ENCODE measurements at places on chromosomes 5 and 9.

DNA sequence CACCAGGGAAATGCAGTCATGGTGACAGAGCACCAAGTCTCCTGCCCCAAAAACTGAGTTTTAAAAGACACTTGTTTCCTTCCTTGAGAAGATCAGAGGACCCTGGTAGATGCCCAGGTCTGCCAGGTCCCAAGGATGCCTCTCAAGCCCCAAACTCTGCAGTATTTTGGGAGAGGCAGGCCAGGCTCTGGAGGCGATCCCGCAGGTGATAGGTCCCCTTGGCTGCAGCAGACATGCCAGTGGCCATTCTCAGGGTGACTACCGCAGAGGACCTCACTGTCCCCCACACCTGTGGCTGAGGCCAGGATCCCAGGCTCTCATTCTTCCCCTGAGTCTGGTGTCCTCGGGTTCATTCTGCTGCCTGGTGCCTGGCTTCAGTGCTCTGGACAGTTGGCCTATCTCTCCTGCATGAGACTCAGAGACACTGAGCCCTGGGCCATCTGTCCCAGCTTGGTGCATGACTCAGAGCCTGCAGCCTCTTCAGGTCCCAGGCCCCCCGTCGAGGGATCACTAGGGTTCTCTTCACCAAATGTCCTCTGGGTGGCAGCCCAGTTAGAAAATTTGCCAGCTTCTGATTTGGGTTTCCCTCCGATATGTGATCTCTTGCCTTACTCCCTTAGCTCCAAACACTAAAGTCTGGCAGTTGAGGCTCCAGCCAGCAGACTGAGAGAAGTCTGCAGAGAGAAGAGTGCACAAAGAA, 59.7 kb upstream of the GARNL3 start:
- DNase-seq, result no peak

DNA sequence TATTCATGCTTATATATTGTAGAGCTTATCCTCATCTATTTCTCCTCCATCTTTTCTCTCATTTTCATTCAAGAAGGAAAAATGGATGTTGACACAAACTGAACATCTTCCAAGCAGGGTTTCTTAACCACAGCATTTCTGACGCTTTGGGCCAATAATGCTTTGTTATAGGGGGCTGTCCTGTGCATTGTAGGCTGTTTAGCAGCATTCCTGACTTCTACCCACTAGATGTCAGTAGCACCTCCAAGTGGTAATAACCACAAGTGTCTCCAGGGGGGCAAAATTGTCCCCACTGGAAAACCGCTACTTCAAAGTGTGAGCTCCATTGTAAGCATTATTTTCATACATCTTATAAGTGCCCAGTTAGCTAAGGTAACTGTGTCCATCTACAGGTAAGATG, 2.6 kb upstream of the TXNDC8 start:
- no peak for DNase-seq

DNA sequence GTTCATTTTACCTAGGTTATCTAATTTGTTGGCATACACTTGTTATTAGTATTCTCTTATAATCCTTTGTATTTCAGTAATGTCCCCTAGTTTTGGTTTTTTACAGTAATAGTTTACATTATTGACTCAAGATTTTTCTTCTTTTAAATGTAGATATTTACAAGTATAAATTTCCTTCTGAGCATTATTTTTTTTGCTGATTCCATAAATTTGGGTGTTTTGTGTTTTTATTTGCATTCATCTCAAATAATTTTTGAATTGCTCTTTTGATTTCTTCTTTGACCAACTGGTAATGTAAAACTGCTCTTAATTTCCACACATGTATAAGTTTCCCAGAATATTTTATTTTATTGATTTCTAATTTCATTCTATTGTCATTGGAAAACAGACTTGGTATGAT, 68.1 kb downstream of the ESM1 start:
- no peak for DNase-seq

DNA sequence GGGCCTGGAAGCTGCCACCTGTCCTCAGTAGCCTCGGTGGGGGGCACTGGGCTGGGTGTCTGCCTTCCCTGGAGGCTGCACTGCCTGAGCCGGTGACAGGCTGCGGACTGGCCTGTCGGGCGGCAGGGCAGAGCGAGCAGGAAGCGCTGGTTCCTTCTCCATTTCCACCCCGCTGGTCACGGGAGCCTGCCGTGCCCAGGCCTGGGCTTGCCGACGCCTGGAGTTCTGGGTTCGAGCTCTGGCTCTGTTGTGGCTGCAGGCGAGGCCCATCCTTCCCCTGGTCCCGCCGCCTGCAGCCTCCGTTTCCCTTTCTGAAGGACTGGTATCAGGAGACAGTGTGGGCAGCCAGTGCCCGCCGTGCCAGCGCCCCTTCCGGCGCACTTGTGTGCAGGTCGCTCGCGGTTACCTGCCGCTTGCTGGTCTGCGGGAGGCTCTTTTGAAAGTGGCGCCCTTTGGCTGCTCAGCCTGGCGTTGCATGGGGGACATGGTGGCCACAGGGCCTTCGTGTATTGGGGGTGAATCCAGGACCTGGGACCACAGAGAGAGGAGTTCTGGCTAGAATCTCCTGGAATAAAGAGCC, 34.0 kb downstream of the RXRA start:
- no peak for DNase-seq

GRCh38 chr9:137042751-137043727, 2.9 kb downstream of the NPDC1 start:
- DNase-seq, result no peak

DNA sequence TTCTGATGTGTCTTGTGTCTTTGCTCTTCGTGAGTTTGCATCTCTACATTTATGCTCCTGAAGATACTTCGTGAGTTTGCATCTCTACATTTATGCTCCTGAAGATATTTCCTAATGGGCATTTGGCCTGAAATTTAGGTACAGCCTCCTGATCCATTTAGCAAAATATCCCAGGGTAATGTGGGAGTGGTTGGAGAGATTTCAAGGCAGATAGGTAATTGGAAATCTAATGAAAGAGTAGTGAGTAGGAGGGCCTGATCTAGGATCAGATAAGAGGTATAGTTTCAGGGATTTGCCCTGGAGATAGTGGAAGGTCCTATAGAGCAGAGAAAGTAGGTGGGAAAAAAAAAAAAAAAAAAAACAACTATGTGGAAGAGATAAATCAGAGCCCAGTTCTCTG, 14.6 kb upstream of the SNX2 start:
- DNase-seq, result no peak

GRCh38 chr5:52262844-52263243, 524.9 kb upstream of the ITGA1 start:
- no peak for DNase-seq

DNA sequence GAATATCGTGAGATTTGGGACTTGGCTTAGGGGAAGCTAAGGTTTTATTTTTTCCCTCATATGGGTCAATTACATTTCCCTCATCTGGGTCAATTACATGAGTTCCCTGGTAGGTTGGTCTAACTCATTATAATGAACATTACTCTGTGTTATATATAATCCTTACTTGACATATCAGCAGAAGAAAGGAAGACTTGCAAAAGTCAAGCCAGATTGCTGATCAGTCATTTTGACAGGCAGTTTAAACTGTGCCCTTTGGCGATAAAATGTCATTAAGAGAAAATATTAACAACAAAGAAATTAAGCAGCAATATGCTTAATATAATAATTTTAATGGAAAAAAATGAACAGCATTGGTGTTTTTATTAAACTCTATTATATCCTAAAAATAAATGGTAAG, 23.1 kb upstream of the TRPM3 start:
- DNase-seq, result no peak

DNA sequence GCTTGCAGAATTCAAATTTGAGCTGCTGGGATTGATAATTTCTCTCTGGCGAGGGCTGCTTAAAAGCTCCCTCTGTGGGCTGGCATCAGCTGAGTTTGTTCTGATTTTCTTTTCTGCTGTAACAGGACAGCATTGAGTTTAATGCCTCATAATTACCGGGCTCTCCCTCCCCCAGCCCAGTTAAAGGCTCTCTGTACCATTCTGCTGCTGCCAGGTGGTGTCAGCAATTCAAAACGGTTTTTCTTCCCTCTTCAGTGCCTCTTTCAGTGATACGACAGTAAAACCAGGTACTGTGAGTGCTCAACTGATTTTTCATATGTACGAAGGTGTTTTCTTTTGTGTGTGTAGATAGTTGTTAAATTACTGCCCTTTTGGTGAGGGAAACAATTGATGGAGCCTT, 509.3 kb upstream of the CTNND2 start:
- DNase-seq, result no peak

All from kidney glomerular epithelial cell (primary cell).